ENCODE measurements at places on chromosomes 1 and 21. TPM values are rescaled to one million over a fixed set of nuclear protein-coding genes. Genes with fewer than 3 reads are reported as not detected.

DNA sequence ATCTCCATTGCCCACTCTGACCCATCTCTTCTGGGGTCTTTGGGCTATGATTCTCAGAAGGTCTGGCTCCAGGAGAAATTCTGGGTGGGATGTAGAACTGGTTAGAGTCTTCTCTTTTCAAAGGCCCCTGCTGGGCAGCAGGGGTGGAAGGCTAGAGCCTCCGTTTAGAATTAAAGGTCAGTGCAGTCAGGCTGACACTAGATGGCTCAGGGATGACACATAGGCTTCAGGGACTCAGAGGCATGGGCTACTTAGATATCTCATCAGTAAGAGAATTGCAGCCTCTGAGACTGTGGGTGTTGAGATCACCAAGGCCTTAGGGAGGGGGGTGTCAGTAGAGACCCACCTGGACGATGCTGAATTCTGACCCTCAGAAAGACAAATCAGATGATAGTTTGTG is 12.6 kb upstream of the PPM1J start:
- H3K27ac ChIP-seq, result no peak overlapping the region
- H3K4me1 ChIP-seq, result peaks cover 9% of the 10 kb centered on the region
- no peaks in the 10 kb centered on the region for H3K36me3 ChIP-seq
- no peak overlapping the region for H3K4me3 ChIP-seq

DNA sequence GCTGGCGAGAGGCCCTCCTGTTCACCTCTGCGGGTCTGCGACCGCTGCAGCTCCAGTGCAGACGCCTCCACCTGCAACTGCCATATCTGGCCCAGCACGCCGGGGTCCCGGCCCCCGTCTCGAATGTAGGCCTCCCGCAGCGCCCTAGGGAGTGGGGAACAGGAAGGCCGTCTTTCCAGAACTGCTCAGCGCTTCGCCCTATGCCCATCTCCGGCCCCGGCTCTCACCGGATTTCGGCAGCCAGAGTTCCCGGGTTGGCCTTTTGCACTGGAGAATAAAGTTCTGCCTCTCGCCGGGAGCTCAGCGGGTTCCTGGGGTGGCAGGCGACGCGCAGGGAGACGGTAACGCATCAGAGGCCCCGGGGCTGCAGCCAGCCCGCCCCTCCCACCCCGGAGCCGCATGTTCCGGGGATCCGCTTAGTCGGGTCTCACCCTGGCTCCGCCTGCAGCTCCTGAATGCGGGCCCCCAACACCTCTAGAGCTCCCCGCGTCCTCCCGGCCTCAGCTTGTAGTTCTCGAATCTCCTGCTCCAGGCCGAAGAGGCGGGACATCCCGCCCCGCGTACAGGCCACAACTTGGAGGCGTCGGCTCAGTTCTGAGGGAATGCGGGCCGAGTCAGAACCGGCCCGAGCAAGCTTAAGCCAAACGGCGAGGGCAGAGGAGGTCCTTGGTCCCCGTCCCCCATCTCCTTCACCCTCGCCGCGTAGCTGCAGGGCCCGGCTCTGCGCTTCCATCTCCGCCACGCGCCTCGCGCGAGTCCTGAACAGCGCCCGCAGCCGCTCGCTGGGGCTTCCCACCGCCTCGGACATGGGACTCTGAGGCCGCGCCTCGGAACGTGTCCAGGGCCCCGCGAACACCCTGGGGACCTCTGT is 1.1 kb downstream of the CCDC17 start:
- no peaks in the 10 kb centered on the region for H3K4me1 ChIP-seq
- DNase-seq, result peak; percentile 80

GRCh38 chr21:27196651-27197050 is 229.8 kb upstream of the ADAMTS5 start:
- no peak for DNase-seq
- H3K4me3 ChIP-seq, result no peak overlapping the region
- no peak overlapping the region for H3K27ac ChIP-seq

DNA sequence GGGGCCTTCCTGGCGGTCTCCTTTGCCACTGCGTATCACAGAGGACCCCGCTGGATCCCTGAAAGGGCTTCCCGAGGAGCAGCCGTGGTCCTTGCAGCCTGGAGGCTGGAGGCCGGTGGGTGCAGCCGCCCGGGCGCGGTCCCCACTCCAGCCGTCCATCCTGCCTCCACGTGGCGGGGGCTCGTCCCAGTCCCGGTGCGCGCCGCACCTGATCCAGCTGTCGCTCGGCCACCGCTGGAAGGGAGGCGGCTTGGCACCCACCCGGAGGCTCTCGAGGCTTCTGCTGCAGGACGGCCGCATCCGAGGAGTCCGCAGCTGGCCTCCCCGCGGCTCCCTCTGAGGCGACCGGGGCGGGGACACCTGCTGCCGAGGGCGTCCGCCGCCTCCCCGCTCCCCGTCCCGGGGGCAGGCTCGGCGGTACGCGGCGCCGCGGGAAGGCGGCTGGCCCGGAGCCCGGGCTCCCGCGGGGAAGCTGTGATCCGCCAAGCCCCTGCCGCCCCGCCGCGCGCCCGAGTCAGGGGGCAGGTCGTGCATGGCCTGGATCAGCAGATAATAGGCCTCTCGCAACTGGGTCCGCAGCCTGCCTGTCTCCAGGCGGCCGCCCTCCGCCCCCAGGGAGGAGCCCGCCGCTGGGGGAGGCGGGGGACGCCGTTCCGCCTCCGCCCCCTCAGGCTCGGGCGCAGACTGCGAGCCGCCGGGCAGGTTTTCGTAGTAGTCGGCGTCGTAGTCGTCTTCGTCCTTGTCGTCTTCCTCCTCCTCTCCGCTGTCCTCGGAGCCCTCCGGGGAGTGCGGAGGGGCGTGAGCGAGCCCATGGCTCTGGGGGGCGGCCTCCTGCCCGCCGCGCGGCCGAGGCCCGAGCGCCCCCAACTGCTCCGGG is at the start of gene SYDE2:
Gene SYDE2 (minus strand): TSS at position 554 of the 877 bp plus-strand sequence. CDS start 20 bp downstream, at position 534.
- peak within 1 kb of the TSS; percentile 59 for H3K27ac ChIP-seq
- peak within 1 kb of the TSS; percentile 89 for H3K4me3 ChIP-seq
- no peaks in the 10 kb centered on the region for H3K27me3 ChIP-seq
- H3K4me1 ChIP-seq, result peaks cover 39% of the 10 kb centered on the region

- peaks cover 4% of the 10 kb centered on the region for H3K4me1 ChIP-seq
- peaks cover 93% of the 10 kb centered on the region for H3K27me3 ChIP-seq
- peak overlapping the region; percentile 56 for H3K4me3 ChIP-seq
- no peak overlapping the region for H3K27ac ChIP-seq
- no peaks in the 10 kb centered on the region for H3K36me3 ChIP-seq
- peak; percentile 78 for DNase-seq
These were observed 1.6 kb upstream of the BARHL2 start for GRCh38 chr1:90718411-90719329.

INAVA gene
- 0.36 TPM for total RNA-seq

RBM11 gene
- under 0.01 TPM for total RNA-seq

AADACL4 gene
- total RNA-seq, result not detected

DCLRE1B gene
- 4.7 TPM for total RNA-seq
